ENCODE measurements at places on chromosomes 1 and 21.

DNA sequence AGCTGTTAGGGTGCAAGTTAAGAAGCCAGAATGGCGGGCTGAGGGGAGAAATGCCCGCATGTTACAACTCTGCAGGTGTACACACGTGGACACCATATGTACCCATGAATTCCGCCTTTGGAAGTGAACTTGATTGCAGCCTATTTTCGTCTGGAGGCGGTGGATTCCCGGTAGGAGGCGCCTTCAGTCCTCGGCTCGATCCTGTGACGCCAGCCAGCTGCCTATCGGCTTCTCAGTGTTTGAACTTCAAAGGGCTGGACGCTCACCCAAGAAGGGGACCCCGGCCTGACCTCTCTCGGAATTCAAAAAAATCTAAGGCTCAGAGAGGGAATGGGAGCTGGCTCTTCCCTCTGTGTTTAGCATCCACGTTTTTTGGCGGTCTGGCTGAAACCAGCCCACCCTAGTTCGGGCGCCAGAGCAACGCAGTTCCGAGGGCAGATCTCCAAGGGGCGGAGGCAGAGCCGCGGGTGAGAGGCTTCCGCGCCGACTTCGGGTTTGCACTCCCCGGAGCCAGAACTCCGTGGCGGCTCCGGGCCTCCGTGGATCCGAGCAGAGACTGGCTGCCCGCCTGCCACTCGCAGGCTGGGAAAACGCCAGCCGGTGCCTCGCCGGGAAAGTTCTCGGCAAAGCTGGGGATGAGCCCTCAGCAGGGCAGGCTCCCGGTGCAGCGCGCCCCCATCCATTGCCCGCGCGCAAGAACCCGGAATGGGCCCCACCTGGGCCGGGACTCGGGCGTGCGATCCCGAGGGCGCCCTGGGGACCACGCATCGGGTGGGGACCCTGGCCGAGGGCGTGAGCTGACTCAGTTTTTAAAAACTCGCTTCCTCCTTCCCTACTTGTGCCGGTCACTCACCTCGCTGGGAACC lies 996 bp upstream of the TMEM51 start:
- DNase-seq, result no peak

GRCh38 chr1:51620470-51620869 lies 3.6 kb downstream of the OSBPL9 start:
- DNase-seq, result no peak

GRCh38 chr1:208083016-208083714 lies 161.0 kb downstream of the PLXNA2 start:
- no peak for DNase-seq

DNA sequence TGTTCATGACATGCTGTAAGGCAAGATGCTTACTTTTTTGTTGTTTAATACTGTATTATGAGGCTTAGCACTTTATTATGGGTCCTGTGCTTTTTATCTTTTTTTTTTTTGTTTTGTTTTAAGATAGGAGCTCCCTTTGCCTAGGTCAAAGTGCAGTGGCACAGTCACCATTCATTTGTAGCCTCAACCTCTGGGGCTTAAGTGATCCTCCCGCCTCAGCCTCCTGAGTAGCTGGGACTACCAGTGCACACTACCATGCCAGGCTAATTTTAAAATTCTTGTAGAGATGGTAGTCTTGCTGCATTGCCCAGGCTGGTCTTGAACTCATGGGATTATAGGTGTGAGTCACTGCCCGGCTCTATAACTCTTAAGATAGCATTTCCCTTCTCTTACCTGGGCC lies 4.6 kb downstream of the UBAP2L start:
- DNase-seq, result no peak

DNA sequence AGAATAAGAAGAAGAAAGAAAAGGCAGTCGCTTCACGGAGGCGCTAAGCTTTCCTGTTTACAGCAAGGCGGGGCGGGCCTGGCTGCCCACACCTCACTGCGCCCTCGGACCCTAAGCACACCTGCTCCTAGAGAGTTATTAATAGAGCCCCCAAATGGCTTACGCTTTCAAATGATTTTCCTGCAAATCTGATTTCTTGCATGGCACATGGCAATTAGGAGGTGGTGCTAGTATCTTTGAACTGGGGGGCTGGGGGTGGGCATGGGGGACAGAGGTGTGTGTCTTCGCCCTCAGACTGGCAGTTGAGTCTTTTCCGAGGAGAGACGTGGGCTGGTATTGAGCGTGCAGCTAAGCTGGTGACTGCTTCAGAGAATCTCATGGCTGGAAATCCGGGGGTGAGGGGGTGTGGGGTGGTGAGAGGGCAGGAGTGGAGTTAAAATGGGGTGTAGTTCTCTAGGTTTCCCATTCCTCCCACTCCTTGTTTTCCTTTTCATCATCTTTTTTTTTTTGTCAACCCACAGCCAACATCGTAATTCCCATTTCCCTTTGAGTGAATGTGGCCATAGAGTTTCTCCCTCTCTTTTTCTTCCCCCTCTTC lies 1.3 kb downstream of the S1PR1 start:
- peak; percentile 78 for DNase-seq

DNA sequence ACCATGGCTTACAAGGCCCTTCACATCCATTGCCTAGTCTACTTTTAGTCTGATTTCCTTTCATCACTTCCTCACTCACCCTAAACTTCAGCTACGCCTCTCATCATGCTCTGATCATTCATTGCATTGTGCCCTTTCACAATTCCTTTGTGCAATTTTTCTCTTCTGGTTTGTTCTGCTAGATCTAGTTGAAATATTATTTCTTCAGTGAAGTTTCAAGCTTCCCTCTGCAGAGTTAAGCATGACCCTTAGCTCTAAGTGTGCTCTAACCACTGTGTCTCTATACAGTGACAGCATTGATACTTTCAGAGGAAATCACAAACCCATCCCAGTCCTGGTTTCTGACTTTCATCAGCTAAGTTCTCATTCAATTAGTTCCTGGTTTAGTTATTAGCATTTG lies 166.1 kb downstream of the PLA2G4A start:
- DNase-seq, result no peak

DNA sequence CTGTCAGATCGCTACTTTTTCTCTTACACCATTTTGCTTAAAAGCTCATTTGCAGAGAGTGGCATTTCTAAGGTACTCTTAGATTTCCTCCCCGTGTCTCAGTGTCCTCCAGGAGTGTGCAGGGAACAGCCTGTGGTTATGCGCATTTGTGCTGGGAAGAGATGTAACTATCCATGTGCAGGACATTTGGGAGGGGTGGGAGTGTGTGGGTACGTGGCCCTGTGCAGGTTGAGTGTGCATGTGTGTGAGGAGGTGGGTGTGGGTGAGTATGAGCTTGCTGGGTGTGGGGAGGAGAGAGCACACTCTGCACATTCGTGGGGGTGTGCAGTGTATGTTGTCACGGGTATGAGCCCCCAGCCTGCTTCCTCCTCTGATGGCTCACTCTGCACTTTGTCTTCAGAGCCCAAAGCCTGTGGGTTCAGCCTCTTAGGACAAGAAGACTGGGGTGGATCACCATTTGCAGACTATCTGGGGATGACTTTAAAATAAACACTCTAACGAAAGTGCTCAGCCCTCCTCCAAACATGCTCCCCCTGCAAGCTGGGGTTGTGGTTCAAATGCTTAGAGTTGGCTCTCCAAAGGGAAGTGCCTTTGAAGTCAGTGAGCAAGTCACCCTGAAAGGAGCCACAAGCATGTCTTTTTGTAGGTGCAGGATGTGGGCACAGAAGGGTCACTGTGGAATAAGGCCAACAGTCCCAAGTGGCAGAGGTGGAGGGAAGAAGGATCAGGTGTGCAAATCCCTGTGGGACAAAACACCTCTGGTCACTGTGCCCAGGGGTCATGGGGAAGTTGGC lies 295.4 kb downstream of the RRAGC start:
- DNase-seq, result no peak

DNA sequence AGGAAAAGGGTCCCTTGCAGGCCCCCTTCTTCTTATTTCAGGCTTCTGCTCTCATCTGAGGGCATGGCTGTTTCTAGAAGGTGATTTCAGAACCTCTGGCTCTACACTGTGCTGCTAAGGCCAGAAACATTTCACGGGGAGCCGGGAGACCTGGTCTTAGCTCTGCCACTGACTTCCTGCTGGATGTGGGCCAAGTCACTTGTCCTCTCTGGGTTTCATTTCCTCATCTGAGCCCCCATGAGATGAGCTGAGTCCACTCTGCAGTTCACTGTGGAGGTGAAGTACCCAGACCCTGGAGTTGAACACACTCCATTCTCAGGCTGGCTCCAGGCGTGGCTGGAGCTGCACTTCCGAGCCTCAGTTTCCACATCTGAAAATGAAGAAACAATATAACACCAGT lies 2.1 kb downstream of the PADI1 start:
- no peak for DNase-seq

- DNase-seq, result no peak
These were observed 27.8 kb upstream of the CNTN2 start for GRCh38 chr1:205015241-205015640.

- no peak for DNase-seq
These were observed 3.2 kb downstream of the PBXIP1 start for GRCh38 chr1:154952664-154953063.

- no peak for DNase-seq
These were observed 144.9 kb downstream of the CD247 start for GRCh38 chr1:167373398-167373797.

- no peak for DNase-seq
These were observed 4.7 kb upstream of the TSNAX start for GRCh38 chr1:231523816-231524215.

- no peak for DNase-seq
These were observed 31.2 kb upstream of the COL6A2 start for GRCh38 chr21:46066591-46067331.
